ENCODE measurements at places on chromosomes 5 and 9.

- no peak for DNase-seq
Measured at GRCh38 chr9:98291820-98292219, 36.4 kb upstream of the TBC1D2 start.

- DNase-seq: no peak
Measured at GRCh38 chr5:151880324-151880723, 44.3 kb downstream of the GLRA1 start.

DNA sequence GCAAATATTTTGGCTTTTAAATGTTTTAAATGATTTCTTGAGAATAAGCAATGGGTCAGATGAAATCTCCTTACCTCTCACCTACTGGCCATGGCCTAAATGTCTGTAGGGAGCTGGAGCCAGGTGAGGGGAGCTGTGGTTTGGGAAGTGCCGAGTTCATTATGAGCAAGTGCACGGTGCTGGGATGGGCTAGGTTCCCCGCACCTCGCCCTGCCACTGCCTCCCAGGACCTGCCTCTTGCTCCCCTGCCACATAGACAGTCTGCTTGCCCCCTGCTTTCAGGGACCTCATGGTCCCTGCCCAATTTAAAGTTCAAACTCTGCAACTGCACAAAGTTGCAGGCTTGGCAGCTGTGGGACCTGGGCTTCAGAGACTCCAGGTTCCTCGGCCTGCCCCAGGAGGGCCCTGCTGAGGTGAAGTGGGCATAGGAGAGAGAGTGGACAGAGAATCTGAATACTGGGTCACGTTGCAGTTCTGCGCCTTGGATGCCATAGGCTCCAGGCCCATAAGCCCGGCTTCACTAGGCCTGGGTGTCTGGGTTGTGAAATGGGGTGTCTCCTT is 5.4 kb downstream of the OR13J1 start:
- no peak for DNase-seq

DNA sequence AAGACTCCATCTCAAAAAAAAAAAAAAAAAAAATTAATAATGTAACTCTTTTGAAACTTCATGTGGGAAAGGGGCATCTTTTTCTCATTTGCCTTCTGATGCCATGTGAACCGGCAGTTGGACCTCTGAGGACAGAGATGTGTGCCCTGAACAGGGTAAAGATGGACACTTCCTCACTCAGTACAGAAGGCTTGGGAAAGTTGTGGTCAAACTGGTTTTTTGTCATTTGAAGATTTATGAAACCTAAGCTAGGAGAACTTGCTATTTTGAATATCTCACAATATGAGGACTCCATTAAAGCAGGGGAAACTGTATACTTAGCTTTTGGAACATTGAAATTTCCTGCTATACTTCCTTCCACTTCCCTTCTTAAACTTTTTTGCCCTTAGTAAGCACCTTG is 147.5 kb upstream of the ALDH1B1 start:
- peak; percentile 32 for DNase-seq

- no peak for DNase-seq
Measured at GRCh38 chr5:126513703-126514102, 81.3 kb downstream of the ALDH7A1 start.

GRCh38 chr9:1707291-1707690 is 307.9 kb upstream of the SMARCA2 start:
- DNase-seq: peak; percentile 71

GRCh38 chr5:57102905-57103255 is 71.0 kb upstream of the GPBP1 start:
- no peak for DNase-seq

GRCh38 chr5:180286-180918 is 10.9 kb upstream of the LRRC14B start:
- no peak for DNase-seq

- peak; percentile 67 for DNase-seq
Measured at GRCh38 chr5:122156724-122157325, 27.5 kb downstream of the ZNF474 start.
